T follicular helper cell (primary cell): ENCODE measurements at places on chromosomes 6 and 20.

- DNase-seq: no peak
Observed at GRCh38 chr20:16533502-16533901, 39.7 kb downstream of the KIF16B start.

GRCh38 chr6:158684311-158684710 lies 34.5 kb downstream of the SYTL3 start:
- DNase-seq: no peak

DNA sequence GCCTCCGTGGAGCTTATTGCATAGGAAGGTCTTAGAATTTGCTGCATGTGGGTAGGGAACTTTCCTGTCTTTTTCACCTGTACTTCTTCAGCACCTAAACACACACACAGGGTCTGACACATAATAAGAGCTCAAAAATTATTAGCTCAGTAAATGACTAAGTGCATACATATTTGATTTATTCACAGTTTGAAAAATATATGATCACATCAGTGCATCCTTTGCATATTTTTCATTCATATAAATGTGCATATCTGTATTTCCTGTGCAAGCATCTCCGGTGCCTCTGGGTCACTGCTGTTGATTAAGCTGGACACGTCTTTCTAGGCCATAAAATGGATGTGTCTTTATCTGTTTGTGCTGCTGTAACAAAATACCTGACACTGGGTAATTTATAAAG lies 234.7 kb downstream of the UST start:
- no peak for DNase-seq

GRCh38 chr6:146871611-146872425 lies 273.0 kb downstream of the ADGB start:
- no peak for DNase-seq

DNA sequence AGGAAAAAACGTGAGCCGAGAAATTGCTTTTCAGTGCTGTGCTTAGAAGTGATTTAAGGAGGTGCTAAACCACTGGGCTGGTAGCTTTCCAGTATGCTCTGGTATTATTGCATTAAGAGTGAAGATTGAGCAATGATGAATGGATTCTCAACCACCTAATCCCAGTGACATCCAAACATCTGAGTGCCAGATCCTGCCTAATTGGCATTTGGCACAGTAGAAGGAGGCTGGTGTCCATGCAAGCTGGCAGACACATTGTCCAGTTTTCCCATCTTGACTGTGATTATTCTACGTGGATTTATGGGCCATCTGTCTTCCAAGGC lies 398.0 kb upstream of the PLCB4 start:
- no peak for DNase-seq

DNA sequence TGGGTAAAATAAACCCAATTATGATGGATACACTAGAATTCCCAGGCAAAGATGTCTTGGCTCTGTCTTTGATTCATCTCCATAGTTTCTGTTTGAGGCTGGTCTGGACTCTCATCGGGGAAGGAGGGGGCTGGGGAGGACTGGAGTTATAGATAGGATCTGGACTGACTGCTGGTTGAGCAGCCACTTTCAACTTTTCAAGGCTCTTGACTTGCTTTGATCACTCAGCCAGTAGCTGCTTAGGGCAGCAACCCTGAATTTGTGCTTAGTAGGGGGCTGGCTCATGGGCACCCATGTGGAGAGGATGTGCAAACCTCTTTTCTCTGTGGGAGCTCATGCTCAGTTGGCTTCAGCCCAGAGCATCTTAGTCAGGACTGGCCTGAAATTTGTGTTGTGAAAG lies 114.0 kb upstream of the NEDD9 start:
- DNase-seq: no peak

GRCh38 chr6:34157236-34157830 lies 11.4 kb upstream of the GRM4 start:
- no peak for DNase-seq

- no peak for DNase-seq
Observed at GRCh38 chr20:62528983-62529891, 53.4 kb upstream of the GATA5 start.

GRCh38 chr6:33737267-33738026 lies 9.3 kb downstream of the IP6K3 start:
- DNase-seq: no peak

DNA sequence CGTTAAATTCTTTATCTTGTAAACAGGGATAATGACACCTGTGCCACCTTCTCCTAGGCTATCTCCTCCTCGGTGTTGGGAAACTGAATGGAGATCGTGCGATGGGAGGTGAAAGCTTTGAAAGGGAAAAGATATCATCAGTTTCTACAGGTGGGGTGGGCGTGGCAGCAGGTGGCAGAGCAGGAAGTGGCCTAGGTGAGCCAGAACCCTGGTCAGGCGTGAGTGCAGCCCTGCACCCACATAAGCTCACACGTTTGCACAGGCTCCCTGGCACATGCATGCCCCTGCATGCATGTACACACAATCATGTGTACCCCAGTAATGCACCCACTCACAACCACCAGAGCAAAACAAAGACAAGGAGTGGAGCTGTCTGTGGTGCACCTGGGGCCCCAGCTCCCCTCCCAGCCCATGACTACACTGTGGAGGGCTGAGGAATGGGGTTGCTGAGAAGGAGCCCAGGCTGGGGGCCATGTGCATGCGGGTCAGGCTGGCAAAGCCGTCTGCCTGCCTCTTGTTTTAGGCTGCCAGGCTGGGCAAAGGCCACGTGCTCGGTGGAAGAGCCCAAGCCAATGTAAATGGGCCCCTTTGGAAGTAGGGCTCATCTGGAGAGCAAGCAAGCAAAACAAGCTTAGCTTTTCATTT lies 61.5 kb downstream of the TFAP2C start:
- no peak for DNase-seq

GRCh38 chr6:39794231-39794630 lies 2.1 kb downstream of the DAAM2 start:
- no peak for DNase-seq
